ENCODE measurements at places on chromosomes 7 and 10.
A peak's percentile ranks its signal among the peaks of the same experiment; 100 is the strongest.

GRCh38 chr10:60731134-60731885 is 47.0 kb upstream of the CDK1 start:
- no peak for DNase-seq

DNA sequence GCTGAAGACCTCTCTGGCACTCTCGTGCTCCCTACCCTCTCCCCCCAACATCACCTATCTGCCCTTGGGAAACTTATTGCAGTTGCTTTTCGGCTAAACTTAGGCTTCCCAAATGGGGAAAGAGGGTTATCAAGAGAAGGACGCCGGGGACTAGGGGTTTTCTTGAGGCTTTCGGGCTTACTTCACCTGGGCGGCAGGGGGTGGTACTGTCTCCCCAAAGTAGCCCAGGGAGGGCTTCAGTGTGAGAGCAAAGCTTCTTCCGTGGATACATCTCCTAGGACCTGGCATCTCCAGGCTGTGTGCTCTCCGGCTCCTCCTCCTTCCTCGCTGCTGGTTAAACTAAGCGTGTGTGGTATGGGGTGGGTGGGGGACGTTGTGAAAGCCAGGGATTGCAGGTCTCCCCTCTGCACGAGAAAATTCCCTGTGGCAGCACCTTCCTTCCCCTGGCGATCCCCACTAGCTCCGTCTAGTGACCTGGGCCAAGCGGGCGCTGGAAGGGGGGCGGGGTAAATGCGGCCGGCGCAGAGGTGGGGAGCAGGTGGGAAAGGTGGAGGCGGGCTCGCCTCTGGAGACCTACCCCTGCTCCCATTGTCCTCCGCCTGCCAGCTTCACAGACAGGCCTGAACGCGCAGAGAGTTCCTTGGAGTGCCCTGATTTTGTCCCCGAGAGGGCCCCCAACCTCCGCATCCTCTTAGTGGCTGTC is 1.1 kb downstream of the PLXDC2 start:
- no peak for DNase-seq

GRCh38 chr10:74213571-74214162 is 62.6 kb downstream of the ADK start:
- DNase-seq, result peak; percentile 74

GRCh38 chr10:119023553-119023868 is 6.0 kb upstream of the NANOS1 start:
- DNase-seq, result no peak

- no peak for DNase-seq
Observed at GRCh38 chr10:80856186-80856585, 318.5 kb downstream of the SH2D4B start.

DNA sequence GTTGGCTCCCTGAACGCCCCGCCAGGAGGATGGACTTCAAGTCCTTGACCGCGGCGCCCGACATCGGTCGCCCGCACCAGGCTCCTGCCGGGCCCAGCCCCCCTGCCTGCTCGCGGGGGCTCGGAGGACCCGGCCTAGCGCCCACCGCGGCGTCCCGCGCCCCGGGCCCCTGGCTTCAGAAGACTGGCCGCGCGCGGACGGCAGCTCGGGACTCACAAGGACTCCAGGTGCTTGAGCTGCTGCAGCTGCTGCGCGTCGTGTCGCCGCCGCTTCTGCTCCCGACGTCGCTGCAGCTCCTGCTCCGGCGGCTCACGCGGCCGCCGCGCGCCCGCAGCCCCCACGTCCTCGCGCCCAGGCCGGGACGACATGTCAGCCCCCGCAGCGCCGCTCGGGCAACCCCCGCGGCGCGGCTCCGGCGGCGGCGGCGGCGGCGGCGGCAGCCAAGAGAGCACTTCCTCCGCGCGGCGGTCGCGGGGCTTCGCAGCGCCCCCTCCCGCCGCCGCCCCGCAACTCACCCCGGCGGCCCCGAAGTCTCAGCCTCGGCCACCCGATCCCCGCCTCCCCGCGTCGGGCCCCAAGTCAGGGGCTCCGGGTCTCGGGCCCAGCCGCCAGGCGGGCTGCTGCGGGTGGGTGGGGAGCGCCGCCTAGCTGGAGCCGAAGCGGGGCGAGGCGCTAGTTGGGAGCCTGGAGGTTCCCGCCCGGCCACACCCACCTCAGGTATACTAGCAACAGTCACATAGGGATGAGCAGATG is at the start of gene RP9:
Gene RP9, minus strand, starts transcription at position 400 of the 753 bp plus-strand sequence. Its CDS starts 32 bp downstream, at position 368.
- DNase-seq, result peak; percentile 25

DNA sequence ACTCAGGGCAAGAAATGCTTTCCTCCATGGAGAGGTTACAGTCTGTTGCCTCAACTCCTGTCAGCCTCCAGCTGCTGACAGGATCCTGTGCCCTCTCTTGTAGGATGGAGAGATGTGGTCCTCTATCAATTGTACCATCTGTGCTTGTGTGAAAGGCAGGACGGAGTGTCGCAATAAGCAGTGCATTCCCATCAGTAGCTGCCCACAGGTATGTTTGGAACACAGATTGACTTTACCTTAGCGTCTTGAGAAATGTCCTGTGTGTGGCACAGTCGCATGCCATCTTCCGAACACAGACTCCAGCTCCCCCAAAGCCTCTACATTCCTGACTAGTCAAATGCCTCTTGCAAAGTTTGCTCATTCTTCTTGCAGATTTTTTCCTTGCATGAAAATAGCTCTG is 152.6 kb downstream of the BMPER start:
- DNase-seq, result no peak

- peak; percentile 71 for DNase-seq
Observed at GRCh38 chr10:58723966-58724365, 211.3 kb downstream of the BICC1 start.

DNA sequence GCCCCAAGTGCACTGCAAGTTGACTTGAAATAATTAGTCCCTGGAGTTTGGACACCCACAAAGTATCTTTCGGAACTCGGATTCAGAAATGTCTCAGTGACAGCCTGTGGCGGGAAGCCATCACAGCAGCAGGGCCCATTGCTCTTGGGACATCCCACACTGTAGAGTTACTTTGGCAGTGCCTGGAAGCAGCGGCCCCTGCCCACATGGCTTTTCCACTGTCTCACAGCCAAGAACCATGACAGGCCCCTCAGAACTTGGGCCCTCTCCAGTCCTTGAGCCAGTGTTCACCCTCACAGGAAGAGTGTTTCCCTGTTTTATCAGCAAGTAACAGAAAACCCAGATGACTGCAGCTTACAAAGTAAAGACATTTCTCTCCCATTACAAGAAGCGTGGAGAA is 477.0 kb upstream of the GALNT17 start:
- no peak for DNase-seq

DNA sequence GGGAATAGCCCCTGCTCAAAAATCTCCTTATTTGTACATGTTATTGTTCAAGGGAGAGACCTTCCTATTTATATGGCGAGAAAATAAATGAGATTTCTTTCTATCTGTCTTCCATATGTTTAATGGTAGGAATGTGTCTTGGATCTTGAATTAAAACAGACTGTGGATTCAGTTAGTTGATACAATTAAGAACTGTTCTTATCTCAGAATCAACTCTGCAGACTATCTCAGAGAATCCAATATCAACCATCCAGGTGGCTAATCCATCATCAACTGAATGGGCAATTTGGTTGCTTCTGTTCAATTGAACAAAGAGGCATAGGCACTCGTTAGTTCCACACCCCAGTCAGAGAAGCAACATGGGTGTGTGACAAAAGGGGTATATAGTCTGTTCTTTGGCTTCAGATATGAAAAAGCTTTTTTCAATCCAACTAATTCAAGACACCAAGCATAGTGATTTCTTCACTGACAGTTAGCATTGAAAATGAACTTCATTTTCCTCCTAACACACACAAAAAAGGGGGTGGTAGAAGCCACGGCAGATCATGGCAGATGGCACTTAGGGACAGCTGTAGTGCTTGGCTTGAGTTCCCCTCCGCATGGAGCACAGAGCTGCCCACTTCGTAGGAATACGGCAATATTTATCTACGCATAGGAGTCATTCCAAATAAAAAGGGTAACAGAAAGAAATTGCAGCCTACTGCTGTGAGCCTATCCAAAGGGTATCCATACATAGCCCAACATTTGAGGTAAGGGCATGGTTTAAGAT is 135.9 kb downstream of the KIAA1217 start:
- DNase-seq, result no peak

DNA sequence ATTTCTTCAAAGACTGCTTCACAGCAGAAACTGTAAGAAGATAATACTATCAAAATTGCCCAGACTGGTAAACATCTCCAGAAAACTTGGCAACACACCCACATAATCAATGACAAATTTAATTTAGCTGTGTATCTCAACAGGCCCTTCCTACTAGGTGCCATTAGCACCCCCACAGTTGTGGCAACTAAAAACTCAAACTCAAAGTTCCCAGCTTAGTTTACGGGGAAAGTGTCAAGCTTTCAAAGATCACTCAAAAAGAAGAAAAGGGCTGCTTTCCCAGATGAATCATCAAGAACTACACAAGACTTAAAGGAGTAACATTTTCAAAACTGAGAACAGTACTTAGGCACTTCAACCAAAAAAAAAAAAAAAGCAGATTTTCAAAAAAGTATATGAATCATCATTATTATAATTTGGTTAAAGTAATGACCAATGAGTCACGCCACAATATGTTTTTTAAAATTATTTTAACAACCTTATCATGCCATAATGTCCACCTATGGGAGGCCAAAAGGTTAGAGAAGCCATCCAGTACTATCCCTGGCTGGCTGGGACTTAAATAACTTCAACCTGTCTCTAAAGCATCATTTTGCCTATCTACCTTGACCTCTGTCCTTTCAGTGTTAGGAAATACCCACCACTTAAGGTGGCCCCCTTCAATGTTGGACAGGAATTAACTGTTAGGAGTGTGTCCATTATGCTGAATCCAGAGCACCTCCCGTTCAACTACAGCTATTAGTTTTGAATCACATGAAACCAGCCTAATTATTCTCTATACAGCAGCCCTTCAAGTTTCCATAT is 90.8 kb downstream of the ZFAND4 start:
- DNase-seq, result no peak

- no peak for DNase-seq
Observed at GRCh38 chr10:124477614-124478363, 16.2 kb downstream of the LHPP start.

Data from fibroblast of the aortic adventitia (primary cell).